ENCODE measurements at places on chromosomes 1 and 21.
A peak's percentile ranks its signal among the peaks of the same experiment; 100 is the strongest.

DNA sequence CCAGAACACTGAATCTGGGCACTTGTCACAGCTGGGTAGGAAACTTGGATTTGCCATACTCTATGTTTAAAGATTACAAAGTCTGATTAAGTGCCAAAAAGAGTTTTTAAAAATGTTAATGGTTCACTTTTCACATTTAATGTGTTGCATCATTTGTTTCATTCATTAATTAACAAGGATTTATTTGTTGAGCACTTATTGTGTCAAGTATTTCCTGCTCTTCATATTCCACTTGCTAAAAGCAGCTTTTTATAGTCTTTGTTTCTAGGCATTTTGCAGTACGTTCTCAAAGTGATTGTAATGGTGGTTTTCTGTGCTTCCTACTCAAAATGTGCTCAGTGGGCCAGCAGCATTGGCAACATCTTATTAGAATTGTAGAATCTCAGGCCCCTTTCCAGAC lies 68.7 kb downstream of the EPB41 start:
- no peaks in the 10 kb centered on the region for H3K27me3 ChIP-seq
- peaks cover 14% of the 10 kb centered on the region for H3K36me3 ChIP-seq
- H3K4me3 ChIP-seq, result no peak overlapping the region

- H3K4me3 ChIP-seq, result no peak overlapping the region
- DNase-seq, result no peak
- H3K27ac ChIP-seq, result no peak overlapping the region
Measured at GRCh38 chr1:15151377-15151806, 2.2 kb upstream of the TMEM51 start.

DNA sequence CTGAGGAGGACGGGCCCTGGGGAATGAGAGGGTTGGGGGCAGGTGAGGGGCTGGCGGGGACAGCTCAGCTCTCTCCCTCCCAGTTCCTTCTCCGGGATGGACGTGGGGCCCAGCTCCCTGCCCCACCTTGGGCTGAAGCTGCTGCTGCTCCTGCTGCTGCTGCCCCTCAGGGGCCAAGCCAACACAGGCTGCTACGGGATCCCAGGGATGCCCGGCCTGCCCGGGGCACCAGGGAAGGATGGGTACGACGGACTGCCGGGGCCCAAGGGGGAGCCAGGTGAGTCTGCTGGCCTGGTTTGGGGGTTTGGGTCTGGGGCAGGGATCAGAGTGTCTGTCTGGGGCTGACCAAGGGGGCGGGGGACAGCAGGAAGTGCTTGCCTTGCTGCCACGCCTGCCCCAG lies 495 bp downstream of the C1QC start:
- H3K27me3 ChIP-seq, result peaks cover 11% of the 10 kb centered on the region
- no peaks in the 10 kb centered on the region for H3K4me1 ChIP-seq
- no peak for DNase-seq
- H3K36me3 ChIP-seq, result no peaks in the 10 kb centered on the region
- H3K27ac ChIP-seq, result no peak overlapping the region

DNA sequence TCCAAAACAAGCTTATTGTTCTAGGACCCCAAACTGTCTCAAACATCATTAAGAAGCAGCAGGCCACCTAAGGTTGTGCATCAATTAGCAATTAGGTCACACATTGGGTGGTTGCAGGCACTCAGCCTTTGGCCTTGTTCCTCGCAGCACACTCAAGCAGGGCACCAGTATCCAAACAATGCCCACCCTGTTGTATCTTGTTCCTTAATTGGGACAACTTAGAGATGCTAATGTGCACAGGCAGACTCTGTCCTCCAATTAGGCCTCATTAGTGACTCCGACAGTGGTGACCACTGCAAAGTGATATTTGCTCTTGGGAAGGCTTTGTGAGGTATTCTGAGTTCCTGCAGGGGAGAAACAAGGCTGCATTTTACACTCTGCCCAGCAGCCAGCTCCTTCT lies 515.1 kb upstream of the PTBP2 start:
- H3K36me3 ChIP-seq, result no peaks in the 10 kb centered on the region
- no peak overlapping the region for H3K4me3 ChIP-seq
- no peaks in the 10 kb centered on the region for H3K4me1 ChIP-seq
- H3K27me3 ChIP-seq, result no peaks in the 10 kb centered on the region
- H3K27ac ChIP-seq, result no peak overlapping the region

DNA sequence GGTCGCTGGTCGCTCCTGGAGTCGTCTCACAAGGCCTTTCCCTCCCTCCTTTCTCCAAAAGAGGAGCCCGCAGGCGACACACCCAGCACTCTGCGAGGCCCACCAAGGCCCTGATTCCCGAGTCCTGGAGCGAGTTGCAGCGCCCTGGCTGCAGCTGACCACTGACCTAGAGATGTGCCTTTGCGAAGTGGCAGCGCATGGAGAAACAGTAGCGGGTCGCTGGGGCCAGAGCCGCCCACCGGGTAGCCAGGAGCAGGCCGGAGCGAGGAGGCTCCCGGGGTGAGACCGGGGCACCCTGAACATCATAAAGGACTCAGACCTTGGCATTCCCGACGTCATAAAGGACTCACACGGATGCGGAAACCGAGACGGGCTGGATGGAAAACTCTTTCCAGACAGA lies 10.3 kb upstream of the NBPF11 start:
- no peak for DNase-seq
- no peak overlapping the region for H3K4me3 ChIP-seq
- no peaks in the 10 kb centered on the region for H3K36me3 ChIP-seq
- peaks cover 21% of the 10 kb centered on the region for H3K27me3 ChIP-seq
- no peak overlapping the region for H3K27ac ChIP-seq

- peak overlapping the region; percentile 62 for H3K27ac ChIP-seq
- no peaks in the 10 kb centered on the region for H3K27me3 ChIP-seq
- peak overlapping the region; percentile 77 for H3K4me3 ChIP-seq
- DNase-seq, result peak; percentile 62
- H3K36me3 ChIP-seq, result no peaks in the 10 kb centered on the region
- peaks cover 6% of the 10 kb centered on the region for H3K4me1 ChIP-seq
Measured at GRCh38 chr21:46184625-46185555, 631 bp upstream of the SPATC1L start.

- no peaks in the 10 kb centered on the region for H3K4me1 ChIP-seq
- DNase-seq, result no peak
- H3K4me3 ChIP-seq, result no peak overlapping the region
Measured at GRCh38 chr1:57329001-57329527, 94.8 kb downstream of the DAB1 start.

All from activated naive CD8-positive, alpha-beta T cell treated with anti-CD3 and anti-CD28 coated beads, Interleukin-2, amount 50 U/mL, for 24 hours (primary cell).